Stromal cell of bone marrow (primary cell): ENCODE measurements at places on chromosomes 7 and 10.

- no peak for DNase-seq
These were observed 62.3 kb upstream of the LBX1 start for GRCh38 chr10:101291331-101292193.

GRCh38 chr7:22108151-22108845 is 162.6 kb upstream of the CDCA7L start:
- no peak for DNase-seq

DNA sequence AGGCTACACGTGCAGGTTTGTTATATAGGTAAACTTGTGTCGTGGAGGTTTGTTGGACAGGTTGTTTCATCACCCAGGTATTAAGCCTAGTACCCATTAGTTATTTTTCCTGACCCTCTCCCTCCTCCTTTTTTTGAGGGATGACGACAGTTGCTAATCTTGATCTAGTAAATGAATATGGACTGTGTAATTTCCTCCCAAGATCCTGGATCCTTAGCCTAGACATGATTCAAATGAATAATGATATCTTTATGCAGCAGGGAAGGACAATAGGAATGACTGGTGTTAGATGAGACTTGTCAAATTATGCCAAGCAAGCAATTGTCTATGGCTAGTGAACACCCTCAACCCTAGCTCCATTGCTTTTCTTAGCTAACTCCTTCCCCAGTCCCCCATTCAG is 156.2 kb downstream of the PLPP4 start:
- DNase-seq = no peak

- no peak for DNase-seq
These were observed 846 bp upstream of the ZNF775 start for GRCh38 chr7:150378115-150378852.

GRCh38 chr7:156480671-156481070 is 159.9 kb upstream of the RNF32 start:
- DNase-seq = no peak

- DNase-seq = peak; percentile 86
These were observed 187.6 kb upstream of the KLF14 start for GRCh38 chr7:130921391-130922180.

GRCh38 chr7:150520145-150520544 is 5.5 kb downstream of the GIMAP7 start:
- DNase-seq = no peak

DNA sequence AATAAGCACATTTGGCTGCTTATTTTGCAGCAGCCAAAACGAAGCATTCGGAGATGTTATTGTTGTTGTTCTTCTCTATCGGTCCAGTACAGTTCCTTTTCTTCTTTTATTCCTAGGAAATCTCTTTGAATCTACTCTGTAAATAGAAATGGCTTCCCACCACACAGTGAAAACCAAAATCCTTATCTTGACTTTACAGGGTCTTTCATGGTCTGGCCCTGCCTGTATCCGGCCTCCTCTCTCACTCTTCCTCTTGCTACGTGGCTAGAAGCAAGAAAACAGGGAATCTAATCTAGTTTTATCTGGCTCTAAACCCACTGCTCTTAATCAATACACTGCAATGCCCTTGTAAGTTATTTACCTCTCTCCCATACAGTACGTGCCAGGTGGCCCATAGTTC is 926.0 kb upstream of the C7orf33 start:
- DNase-seq = no peak

DNA sequence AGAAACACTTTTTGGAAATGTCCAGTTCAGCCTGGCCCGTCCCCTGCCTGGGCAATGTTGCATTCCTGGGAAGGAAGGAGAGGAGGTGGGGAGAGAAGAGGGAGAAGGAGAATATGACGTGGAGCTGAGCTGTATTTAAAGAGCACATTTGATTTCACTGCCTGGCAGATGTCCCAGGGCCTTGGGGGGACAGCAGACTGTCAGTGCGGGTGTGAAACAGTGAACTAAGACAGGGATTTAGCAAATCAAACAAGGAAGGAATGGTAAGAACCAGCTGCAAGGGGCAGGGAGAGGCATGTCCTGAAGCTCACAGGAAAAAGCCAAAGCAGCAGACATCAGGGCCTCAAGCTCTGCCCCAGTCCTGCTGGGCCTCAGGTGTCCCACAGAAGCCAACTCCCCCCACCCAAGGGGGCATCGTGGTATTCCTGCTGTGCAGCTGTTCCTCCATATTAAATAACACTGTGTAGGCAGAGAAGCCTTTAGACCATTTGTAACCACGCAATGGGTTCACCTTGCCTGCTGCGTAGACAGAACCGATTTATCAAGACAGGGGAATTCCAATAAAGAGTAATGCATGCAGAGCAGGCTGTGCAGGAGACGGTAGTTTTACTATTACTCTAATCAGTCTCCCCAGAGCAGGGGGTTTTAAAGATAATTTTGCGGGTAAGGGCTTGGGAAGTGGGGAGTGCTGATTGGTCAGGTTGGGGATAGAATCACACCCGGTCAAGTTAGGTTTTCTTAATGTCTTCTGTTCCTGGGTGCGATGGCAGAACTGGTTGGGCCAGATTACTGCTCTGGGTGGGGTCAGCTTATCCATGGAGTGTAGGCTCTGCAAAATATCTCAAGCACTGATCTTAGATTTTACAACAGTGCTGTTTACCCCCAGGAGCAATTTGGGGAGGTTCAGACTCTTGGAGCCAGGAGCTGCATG is 18.3 kb downstream of the LEP start:
- no peak for DNase-seq

- DNase-seq = no peak
These were observed 127.3 kb downstream of the SEMA3C start for GRCh38 chr7:80791509-80791929.

DNA sequence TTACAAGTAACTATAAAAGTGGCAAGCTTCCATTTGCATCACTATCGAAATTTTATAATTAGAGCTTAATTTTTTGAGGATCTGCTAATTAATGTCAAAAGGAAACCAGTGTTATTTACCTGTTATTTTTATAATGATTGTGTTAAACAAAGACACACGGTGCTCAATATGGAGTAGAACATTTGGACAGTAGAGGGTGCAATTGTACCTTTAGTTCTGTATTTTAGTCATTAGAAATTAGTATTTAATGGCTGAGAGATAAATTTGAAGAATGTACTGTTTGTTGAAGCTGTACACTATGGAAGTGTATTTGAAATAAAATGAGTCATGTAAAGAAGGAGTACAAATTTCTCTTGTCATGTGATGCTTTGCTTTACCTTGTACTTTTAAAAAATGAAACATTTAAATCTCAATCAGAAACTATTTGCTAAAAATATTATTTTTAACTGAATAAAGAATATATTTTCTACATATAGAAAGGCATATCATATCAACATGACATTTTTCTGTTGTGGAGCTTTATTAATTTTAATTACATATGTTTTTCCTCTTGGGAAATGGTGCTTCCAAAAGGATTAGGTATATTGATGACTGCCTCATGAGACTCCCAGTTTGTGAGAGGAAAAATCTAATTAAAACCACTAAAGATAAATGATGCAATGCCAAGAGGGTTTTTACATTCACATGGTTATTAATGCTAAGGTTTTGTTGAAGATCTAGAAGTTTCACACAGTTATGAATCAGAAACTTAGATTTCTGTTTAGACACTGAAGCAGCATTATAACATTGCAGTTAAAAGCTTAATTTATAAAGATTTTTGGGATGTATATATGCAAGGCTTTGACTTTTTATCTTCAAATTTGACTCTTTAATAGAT is 10.4 kb upstream of the PRKG1 start:
- DNase-seq = peak; percentile 30
